Osteoblast (primary cell): ENCODE measurements at places on chromosomes 7 and 10. TPM values are rescaled to one million over a fixed set of nuclear protein-coding genes. Genes with fewer than 3 reads are reported as not detected.

DNA sequence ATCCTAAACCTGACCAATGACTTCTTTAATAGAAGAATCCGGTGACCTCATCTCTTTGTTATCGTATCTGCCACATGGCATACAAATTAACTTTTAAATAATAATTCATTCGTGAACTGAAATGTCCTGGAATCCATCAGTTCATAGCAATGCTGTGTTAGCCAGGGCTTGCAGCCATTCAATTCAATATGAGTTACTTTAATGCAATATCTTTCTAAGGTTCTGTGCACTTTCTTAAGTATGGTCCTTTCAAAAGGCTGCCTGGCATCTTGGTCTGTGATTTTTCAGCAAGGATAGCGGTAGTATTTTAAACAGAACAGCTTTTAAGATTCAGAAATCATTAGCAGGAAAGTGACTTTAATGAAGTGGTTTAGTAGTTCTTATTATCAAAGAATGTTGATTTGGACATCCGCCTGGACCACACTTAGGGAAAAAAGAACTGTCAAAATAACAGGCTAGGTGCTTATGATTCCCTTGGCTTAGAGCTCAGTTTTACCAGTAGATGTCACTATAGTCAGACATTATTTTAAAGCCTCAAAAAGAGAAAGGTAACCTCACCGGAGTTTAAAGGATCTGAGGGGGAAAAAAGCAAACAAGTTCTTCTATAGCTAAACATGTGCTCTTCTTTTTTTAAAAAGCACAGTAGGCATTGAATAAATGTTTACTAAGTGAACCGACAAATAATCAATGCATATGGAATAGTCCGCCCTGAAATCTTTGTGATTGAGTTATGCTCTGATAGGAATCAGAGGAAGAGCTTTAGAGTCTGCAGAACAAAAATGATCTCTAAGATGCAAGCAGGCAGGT is 22.7 kb downstream of the SLC35G1 start:
- H3K4me1 ChIP-seq = no peaks in the 10 kb centered on the region
- H3K27ac ChIP-seq = no peak overlapping the region
- no peaks in the 10 kb centered on the region for H3K36me3 ChIP-seq
- no peaks in the 10 kb centered on the region for H3K27me3 ChIP-seq

DNA sequence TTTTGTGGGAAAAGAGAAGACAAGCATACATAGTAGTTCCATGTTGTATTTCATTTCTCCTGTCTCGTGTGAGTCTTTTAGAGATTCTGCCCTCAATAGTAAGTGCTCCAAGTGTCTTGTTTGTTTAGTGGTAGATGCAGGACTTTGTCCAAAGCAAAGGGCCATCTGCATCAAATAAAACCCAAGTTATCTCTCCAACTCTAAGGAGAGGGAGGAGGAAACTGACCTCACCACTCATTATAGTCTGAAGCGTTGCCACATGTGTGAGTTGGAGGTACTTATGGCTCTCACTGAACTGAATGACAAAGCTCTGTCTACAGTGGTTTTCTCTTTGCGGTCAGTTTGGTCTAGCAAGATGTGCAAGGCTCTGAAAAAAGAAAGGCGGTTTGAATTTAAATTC is 272.6 kb downstream of the DOCK4 start:
- DNase-seq = peak; percentile 22
- H3K4me3 ChIP-seq = no peak overlapping the region
- peaks cover 3% of the 10 kb centered on the region for H3K4me1 ChIP-seq
- no peak overlapping the region for H3K27ac ChIP-seq
- H3K36me3 ChIP-seq = no peaks in the 10 kb centered on the region

GRCh38 chr10:90862908-90863514 is 5.2 kb upstream of the HTR7 start:
- H3K4me1 ChIP-seq = peaks cover 21% of the 10 kb centered on the region
- no peak overlapping the region for H3K4me3 ChIP-seq
- no peak overlapping the region for H3K27ac ChIP-seq

DNA sequence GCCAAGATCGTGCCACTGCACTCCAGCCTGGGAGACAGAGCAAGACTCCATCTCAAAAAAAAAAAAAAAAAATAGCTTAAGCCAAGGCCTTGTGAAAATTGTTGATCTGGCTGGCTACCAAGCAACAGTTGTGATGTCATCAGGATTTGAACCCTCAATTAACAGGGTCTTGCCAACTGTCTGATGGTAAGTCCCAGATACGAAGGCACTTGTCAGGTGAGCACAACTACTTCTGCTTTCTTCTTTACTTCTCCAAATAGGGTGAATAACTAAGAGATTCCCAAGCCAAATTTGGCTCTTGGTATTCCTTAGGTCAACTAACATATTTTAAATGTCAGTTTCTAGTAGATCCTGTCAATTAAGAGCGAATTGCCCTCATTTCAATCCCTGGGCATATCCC is 47.4 kb downstream of the ANKRD61 start:
- H3K27ac ChIP-seq = no peak overlapping the region
- peaks cover 10% of the 10 kb centered on the region for H3K4me1 ChIP-seq
- DNase-seq = no peak
- H3K36me3 ChIP-seq = no peaks in the 10 kb centered on the region

- H3K4me1 ChIP-seq = no peaks in the 10 kb centered on the region
- no peaks in the 10 kb centered on the region for H3K36me3 ChIP-seq
- H3K27ac ChIP-seq = no peak overlapping the region
- DNase-seq = no peak
Observed at GRCh38 chr7:152078025-152078424, 52.6 kb downstream of the GALNT11 start.

- peak overlapping the region; percentile 76 for H3K27ac ChIP-seq
- H3K4me3 ChIP-seq = peak overlapping the region; percentile 85
- no peaks in the 10 kb centered on the region for H3K36me3 ChIP-seq
- peaks cover 10% of the 10 kb centered on the region for H3K4me1 ChIP-seq
- no peaks in the 10 kb centered on the region for H3K27me3 ChIP-seq
- DNase-seq = no peak
Observed at GRCh38 chr7:135210888-135211178, 493 bp downstream of the WDR91 start.

GRCh38 chr7:71239586-71240268 is 107.8 kb downstream of the GALNT17 start:
- H3K27ac ChIP-seq = no peak overlapping the region
- no peak for DNase-seq
- no peaks in the 10 kb centered on the region for H3K4me1 ChIP-seq
- H3K4me3 ChIP-seq = no peak overlapping the region

GRCh38 chr10:66586073-66586472 is 339.8 kb upstream of the LRRTM3 start:
- H3K4me1 ChIP-seq = no peaks in the 10 kb centered on the region

DNA sequence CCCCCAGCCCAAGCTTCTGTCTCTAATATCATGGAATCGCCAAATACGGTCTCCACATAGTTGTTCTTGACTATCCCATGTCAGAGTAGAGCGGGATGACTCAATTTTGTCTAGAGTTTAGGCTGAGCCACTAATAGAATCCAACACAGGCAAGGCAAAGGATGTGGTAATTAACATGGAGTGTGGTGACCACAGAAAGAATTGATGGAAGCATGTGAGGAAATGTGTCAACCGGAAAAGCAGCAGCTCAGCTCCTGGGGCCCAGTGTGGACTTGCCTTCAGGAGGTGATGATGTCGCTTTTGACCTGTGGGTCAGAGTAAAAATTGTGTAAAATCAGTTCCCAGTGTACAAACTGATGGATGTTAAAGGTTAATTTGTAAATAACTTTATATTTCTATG is 139.3 kb upstream of the KLF6 start:
- H3K4me3 ChIP-seq = no peak overlapping the region
- H3K36me3 ChIP-seq = no peaks in the 10 kb centered on the region
- peaks cover 7% of the 10 kb centered on the region for H3K4me1 ChIP-seq
- H3K27ac ChIP-seq = peak overlapping the region; percentile 49
- no peaks in the 10 kb centered on the region for H3K27me3 ChIP-seq

- H3K27ac ChIP-seq = no peak overlapping the region
- DNase-seq = no peak
- peaks cover 13% of the 10 kb centered on the region for H3K36me3 ChIP-seq
- H3K27me3 ChIP-seq = no peaks in the 10 kb centered on the region
- no peak overlapping the region for H3K4me3 ChIP-seq
- H3K4me1 ChIP-seq = peaks cover 19% of the 10 kb centered on the region
Observed at GRCh38 chr10:75121322-75121721, 9.9 kb downstream of the SAMD8 start.

- DNase-seq = peak; percentile 53
- H3K4me3 ChIP-seq = no peak overlapping the region
- H3K27ac ChIP-seq = no peak overlapping the region
Observed at GRCh38 chr10:69649786-69650550, 19.9 kb downstream of the FAM241B start.

DNA sequence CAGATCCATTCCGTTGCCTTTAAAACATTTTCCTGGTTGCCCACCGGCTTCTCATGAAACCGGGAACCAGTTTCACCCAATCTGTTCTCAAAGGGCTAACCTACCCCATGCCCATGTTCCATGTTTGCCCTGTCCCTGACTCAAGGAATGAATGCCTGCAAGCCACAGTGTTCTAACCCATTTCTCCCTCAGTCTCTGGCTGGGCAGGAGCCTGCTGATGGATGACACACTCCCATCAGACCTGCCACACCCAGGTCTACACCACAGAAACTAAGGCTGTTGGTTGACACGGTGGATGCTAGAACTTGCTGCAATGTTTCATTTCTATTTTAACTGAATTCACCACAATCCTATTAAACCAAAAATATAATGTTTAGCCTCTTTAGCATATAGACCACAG is 15.6 kb downstream of the CLRN3 start:
- no peak for DNase-seq
- no peaks in the 10 kb centered on the region for H3K27me3 ChIP-seq
- H3K4me3 ChIP-seq = no peak overlapping the region
- no peaks in the 10 kb centered on the region for H3K4me1 ChIP-seq

The SSBP1 gene
- total RNA-seq = 88.3 and 96.4 TPM in 2 replicates

The RELN gene
- 0.29 and 0.36 TPM in 2 replicates for total RNA-seq

The PRLHR gene
- not detected in 2 replicates for total RNA-seq

The PAX2 gene
- not detected in 2 replicates for total RNA-seq

The VGF gene
- 0.36 TPM in 1 of 2 replicates, not detected in the other for total RNA-seq
